Bone marrow (tissue), 2 donors: ENCODE measurements at places on chromosomes 3 and 15.
A peak's percentile ranks its signal among the peaks of the same experiment; 100 is the strongest.

GRCh38 chr3:43490640-43491185 is 131.1 kb downstream of the ANO10 start:
- no peak for DNase-seq

DNA sequence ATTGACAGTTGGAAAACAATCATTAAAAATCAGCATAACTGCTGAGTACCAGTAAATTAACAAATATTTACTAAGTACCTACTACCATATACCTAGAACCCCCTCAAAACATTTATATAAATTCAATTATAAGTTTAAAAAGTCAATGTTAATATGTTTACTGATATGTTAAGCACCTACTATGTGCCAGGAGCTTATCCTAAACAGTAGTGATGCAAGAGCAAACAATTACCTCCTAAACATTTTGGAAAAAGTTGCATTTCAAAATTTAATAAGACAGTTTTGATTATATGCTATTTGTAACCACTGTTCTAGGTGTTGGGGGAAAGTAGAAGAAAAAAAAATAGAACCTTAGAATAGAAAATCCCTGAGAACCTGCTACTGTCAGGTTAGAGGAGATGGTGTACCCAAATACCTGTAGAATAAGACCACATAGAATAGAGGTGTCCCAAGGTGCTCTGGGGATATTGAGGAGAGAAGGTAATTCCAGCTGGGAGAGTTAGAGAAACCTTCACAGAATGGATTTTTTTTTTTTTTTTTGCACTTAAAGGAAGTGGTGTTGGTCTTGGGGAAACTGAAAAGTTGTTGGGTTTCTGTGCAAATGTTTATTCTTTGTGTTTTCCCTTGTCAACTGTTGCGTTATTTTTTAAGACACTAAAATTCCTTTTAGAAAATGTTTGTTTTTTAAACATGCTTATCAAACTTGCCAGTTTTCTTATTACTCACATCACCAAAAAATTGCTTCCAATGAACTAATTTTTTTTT is 16.0 kb downstream of the SNRK start:
- no peak for DNase-seq

DNA sequence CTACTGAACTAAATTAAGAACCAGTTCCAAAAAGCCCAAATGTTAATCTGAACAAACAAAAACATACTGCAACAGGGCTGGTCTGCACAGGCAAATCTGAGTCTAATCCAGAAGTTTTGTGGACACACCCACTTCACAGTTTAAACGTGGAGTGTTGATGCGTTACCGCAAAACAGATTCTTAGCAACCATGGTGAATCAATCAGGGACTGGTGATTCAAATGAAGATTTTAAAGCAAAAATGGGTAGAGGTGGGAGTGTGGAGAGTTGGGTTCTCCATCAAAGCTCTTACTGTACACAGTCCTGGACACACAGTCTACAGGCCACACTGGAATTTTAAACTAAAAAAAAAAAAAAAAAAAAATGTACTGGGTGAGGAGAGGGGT is 5.2 kb downstream of the ANXA2 start:
- no peak for DNase-seq

DNA sequence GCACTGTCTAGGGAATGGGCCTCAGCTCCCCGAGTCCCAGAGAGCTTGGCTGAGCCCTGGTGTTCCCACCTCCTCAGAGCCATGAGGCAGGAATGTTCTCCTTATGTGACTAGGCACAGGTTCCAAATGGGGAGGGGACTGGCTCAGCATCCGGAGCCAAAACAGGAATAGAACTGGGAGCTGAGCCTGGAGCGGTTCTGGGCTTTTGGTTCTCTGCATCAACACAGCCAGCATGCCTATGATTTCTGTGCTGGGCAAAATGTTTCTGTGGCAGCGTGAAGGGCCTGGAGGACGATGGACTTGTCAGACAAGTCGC is at the start of gene FAM131A:
Gene FAM131A, plus strand, starts transcription at position 202 of the 316 bp plus-strand sequence. Its CDS starts 31 bp downstream, at position 233.
- DNase-seq: no peak

- DNase-seq: no peak
Observed at GRCh38 chr3:30308131-30308530, 298.3 kb upstream of the TGFBR2 start.

DNA sequence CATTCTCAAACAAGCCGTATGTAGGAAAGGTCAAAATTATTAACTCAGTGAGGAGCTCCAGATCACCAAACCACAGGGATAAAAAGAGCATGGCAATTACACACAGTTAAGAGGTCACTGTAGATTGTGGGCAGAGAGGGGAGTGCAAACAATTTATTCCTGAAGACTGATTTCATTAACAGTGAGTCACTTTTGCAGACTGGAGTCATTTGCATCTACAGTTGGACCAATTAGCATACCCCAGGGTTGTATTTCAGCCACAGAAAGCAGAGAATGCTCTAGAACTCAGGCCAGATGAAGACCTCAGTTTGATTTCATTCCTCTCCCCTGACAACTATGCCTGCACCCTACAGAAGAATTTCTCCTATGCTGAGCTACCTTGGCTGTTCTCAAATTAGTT is 40.1 kb downstream of the SETMAR start:
- no peak for DNase-seq

DNA sequence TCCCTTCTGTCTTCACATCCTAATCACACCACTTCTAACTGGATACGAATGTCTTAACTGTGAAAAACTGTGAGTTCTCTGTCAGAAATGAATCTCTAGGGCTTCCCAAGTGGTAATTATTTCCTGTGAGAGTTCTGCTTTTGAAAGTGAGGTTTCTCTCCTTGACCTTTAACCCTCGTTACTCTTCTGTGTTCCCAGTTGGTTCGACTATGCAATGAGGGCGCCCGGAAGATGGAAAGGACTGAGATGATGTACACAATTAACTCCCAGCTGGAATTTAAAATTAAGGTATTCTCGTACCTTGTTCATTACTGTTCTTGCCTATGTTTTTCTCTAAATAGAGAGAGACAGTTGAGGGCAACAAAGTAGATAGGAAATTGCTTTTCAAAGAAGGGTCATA is 96.5 kb downstream of the ARHGEF26 start:
- no peak for DNase-seq

DNA sequence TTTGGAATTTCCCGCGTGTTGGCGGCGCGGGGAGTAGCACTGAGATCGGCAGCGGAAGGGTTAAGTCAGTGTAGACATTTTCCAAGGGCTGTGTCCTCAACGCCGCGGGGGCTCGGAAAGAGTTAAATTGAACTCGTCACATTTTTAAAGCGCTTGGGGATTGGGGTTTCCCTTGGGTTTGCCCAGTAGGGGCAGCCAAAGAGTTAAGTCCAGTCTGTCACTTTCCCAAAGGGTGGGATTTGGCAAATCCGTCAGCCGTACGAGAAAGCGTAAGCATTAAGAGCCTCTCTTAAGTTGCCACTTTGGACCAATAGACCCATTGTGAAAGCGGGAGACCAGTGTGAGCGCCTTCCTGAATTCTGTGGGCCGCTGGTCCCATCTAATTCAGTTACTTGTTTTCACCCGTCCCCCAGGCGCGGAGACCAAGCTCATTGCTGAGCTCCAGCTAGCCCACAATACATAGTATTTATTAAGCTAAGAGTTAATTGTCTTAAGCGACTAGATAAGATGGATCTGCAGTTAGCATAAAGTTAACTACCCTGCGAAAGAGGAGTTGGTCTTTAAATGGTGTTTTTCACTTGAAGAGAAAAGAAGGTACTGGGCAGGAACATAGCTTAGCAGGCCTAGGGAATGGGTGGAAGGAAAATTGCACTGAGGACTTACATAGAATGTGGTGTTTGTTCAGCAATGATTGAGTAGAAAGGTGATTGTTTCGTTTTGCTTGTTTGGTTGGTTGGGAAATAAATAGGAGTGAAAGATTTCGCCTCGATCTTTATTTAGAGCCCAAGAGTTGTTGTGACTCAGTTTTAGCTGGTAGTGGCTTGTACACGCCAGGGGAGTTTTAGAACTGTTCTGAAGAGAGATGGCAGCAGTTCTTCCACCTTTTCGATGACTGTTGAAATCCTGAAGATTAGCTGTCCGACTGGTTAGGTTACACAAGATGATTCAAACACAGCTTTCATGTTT is 932 bp downstream of the ARL8B start:
- DNase-seq: no peak

GRCh38 chr15:78072080-78072892 is 5.2 kb downstream of the TBC1D2B start:
- peak; percentile 25 for DNase-seq

GRCh38 chr3:62433396-62433795 is 60.0 kb upstream of the FEZF2 start:
- DNase-seq: no peak

DNA sequence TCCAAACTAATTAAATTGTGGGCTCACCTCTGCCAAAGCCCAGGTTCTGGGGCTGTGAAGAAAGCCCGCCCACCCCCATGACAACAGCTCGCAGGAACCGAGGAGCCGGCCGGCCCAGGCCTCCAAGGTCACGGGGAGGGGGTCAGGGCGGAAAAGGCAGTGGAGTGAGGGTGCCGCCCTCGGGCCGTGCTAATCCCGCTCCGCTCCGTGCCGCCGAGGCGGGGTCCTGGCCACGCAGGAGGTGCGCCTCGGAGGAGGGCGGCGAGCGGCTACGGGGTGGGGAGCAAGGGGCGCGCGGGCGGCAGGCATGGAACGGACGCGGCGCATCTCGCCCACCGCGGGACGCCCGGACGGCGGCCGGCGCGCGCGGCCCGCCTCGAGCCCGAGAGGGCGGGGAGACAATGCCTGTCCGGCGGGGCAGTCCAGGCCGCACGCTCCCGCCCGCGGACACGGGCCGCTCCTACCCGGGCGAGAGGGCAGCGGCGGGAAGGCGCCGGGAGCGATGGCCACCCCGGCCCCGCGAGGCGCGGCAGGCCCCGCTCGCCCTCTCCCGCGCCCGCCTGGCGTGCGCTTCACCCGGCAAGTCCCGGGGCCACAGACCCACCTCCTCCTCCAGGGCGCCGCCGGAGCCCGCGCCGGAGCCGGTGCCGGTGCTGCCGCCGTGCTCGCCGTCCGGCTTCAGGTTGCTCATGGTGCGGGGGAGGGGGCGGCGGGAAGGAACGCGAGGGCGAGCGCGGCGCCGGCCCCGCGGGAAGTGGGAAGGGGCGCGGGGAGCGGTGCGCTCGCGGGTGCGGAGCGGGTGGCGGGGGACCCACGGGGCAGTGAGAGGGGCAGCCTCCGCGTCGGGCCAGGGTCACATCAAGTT is 528 bp downstream of the RBPMS2 start:
- no peak for DNase-seq

GRCh38 chr3:87420171-87420570 is 143.8 kb upstream of the POU1F1 start:
- DNase-seq: no peak

DNA sequence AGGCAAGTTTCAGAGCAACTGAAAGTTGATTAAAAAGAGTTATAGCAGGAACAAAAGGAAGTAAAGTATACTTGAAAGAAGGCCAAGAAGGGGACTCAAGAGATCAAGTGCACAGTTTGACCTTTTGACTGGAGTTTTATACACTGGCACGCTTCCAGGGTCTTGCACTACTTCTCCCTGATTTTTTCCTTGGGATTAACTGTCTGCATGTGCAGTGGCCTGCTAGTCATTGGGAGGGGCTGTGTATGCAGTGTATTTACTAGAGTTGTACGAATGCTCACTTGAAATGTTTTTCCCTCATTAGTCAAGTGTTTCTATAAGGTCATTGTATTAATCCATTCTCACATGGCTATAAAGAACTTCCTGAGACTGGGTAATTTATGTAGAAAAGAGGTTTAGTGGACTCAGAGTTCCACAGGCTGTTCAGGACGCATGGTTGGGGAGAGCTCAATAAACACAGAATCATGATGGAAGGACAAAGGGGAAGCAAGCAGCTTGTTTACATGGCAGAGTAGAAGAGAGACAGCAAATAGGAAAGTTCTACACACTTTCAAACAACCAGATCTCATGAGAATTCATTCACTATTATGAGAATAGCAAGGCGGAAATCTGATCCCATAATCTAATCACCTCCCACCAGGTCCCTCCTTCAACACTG is 571.8 kb downstream of the ZPLD1 start:
- DNase-seq: no peak

DNA sequence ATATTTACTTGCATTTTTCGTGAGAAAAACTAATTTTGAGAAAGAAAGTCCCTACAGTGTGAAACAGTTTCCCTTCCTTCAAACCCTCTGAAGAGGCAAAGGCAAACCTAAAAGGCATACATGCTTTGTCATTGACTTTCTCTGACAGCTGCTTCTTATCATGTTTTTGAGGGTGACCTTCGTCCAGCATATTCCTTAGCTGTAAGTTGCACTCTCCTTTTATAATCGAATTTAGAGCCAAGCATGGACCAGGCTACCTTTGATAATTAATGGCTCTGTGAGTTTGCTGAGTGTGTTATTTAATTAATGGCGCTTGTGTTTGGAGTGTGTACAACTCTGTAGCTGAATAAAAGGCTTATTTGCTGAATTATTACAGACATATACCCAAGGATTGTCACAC is 684.2 kb upstream of the CFAP20DC start:
- no peak for DNase-seq

DNA sequence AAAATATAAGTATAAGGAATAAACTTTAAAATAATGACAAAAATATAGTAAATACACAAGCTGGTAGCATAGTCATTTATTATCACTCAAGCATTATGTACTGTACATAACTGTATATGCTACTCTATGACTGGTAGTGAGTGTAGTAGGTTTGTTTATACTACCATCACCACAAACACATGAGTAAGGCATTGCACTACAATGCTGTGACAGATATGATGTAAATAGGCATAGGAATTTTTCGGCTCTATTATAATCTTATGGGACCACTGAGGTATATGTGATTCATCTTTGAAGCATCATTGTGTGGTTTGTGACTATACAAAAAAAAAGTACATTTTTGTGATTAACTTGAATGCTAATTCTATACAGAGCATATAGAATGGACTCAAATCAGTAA is 35.3 kb upstream of the FBN1 start:
- no peak for DNase-seq
